Renal cortical epithelial cell (primary cell): ENCODE measurements at places on chromosomes 4 and X.

DNA sequence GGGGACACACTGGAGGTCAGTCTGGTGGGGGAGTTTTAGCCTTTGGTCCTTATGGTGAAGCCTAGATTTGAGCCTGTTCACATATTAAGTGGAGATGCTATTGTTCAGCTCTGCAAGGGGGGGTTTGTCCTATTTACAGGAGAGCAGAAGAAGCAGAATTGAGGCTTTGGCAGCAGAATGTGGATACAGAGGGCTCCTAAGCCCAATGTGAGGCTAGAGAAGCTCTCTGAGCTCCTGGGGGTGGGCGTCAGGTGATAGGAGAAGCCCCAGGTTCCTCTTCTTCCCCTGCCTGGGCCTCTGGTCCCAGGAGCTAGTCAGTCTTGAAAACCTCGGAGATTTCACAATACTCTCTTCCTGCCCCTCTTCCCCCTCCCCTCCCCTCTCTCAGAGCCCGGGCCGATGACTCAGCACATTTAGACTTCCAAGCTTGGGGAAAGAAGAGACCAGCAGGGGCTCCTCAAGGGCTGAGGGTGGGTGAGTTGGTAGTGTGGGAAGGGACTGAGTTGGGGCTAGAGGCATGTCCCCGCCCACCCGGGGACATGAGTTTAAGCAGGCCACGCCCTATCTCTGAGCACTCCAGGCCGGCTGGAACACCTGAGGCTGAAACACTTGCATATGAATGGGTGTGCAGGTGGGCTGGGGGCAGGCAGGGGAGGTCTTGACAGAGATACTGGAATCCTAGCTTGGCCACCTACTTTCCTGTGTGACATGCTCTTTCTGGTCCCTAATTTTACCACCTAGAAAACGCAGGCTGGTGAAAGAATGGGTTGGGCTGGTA lies 3.4 kb downstream of the TFE3 start:
- peak; percentile 91 for DNase-seq

GRCh38 chrX:1449823-1450149 lies 2.9 kb downstream of the ASMTL start:
- DNase-seq = no peak

DNA sequence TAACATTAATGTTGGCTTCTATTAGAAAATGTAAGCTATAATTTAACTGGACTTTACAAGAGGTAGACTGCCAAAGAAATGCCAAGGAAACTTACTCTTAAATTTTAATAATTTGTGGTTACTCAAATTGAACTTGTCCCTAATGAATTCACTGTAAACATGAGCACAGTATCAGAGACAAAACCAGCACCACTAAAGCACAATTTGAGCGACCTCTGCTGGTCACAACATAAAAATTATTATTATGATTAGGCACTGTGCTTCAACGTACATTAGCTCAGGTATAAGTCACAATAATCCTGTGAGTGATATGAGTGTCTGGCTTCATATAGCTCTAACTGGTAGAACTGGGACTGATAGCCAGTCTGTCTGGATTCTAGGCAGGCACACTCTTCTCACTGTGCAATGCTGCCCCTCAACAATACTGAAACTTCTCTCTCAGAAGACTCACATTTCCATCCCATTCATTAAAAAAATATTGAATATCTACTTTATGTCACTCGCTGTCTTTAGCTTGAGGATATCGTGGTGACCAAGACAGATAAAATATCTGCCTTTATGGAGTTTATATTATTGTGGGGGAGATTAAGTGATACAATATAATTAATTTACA lies 8.0 kb downstream of the NUDT6 start:
- DNase-seq = peak; percentile 64

DNA sequence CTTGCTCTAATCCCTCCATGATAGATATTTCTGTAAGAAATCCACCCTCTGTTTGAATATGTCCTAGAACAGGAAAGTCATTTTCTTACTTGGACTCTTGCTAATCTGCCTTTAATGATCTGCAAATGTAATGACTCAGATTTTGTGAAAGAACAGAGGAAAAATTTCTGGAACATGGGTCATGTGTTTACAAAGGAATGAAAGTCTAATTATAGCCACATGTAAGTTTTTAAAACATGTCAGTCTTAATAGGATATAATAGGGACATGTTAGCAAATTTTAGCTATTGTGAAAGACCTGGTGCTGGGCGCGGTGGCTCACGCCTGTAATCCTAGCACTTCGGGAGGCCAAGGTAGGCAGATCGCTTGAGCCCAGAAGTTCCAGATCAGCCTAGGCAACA lies 47.6 kb downstream of the GRK4 start:
- peak; percentile 66 for DNase-seq

- DNase-seq = no peak
These were observed 198.4 kb downstream of the PALLD start for GRCh38 chr4:168695288-168695687.

- no peak for DNase-seq
These were observed 56.4 kb upstream of the NWD2 start for GRCh38 chr4:37188100-37188499.

- DNase-seq = no peak
These were observed 14.3 kb downstream of the ARMCX1 start for GRCh38 chrX:101564651-101565050.

GRCh38 chr4:87559090-87559837 lies 30.1 kb upstream of the SPARCL1 start:
- DNase-seq = peak; percentile 28

DNA sequence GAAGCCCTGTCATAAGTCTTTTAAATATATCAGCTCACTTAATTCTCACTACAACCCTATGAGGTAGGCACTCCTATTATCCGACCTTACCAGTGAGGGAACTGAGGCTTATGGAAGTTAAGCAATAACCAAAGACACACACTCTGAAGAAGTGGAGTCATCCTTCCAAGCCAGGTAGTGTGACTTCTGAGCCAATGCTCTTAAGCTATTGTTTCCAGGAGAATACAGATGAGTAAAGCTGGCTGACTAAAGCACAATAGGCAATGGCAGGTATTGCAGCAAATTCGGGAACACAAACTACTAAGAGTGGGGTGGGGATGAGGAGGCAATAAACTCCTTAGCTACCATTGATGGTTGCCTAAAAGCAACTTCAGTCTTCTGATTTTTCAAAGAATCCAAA lies 81.8 kb upstream of the KIT start:
- no peak for DNase-seq

DNA sequence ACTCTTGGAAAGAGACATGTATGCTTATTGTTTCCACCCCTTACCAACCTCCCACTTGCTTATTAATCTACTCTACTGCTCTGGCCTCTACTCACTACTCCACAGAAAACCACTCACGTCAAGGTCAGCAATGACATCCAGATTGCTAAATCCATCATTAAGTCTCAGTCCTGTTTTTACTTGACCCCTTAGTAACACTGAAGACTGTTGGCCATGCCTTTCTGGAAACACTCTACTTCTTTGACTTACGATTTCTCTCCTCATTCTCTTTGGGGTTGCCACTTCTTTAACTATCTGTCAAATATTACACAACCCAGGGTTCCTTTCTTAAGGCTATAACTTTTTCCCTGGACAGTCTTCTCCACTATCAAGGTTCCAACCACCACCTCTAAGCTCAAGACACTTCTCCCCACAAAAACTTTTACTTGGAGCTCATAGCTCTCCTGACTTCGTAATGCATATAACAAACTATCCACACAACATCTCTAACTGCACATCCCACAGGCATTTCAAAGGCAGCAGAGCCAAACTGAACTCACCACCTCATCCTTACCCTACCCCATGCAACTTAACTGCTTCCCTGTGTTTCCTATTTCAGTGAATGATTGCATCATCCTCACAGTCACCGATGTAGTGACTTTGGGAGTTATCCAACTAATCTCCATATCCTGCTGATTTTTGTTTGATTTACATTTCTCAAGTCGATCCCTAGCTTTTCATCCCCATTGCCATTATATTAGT lies 15.8 kb upstream of the MAGEA4 start:
- peak; percentile 1 for DNase-seq

GRCh38 chr4:133493241-133493640 lies 344.1 kb downstream of the PCDH10 start:
- no peak for DNase-seq

GRCh38 chr4:31411565-31411964 lies 691.4 kb downstream of the PCDH7 start:
- peak; percentile 2 for DNase-seq
